ENCODE measurements at places on chromosomes 5 and 9.
A peak's percentile ranks its signal among the peaks of the same experiment; 100 is the strongest.

DNA sequence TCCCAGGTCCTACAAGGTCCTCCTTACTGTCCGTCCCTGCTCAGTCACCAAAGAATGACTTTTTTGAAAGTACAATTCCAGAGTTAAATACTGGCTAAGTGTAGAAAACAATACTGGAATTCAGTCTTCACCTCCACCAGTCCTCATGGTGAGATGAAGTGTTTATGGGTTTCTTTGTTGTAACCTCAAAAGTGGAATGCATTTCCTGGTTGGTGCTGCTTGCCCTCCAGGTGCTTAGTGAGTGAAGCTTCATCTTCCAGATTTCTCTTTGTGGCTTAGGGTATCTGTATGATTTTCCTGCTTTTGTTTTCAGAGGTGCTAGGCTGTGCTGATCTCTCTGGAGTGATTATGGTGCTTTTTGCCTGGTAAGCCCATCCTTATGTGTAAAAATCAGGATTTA, 49.4 kb upstream of the DHFR start:
- no peak for DNase-seq

DNA sequence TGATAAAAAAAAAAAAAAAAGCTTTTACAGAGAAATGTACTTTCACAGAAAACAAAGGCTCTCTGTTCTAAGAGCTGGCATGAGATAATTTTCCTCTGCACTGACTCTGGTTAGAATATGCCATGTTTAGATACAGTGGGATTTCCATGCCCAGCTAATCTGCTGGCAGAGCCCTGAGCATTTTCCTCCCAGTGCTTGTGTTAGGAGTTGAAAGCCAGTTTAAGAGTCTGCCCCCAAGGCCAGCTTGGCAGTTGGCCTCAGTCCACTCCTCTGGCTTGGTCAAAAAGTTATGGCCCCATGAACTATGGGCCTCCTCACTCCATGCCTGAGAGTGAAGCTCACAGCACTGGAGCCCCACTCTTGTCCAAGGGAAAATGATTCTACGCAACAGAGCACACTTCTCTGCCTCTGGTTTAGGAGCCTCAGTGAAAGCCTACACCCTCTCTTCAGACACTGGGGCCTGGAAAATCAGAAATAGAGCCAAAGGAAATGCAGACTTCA, 21.9 kb downstream of the MOCS2 start:
- DNase-seq = no peak

DNA sequence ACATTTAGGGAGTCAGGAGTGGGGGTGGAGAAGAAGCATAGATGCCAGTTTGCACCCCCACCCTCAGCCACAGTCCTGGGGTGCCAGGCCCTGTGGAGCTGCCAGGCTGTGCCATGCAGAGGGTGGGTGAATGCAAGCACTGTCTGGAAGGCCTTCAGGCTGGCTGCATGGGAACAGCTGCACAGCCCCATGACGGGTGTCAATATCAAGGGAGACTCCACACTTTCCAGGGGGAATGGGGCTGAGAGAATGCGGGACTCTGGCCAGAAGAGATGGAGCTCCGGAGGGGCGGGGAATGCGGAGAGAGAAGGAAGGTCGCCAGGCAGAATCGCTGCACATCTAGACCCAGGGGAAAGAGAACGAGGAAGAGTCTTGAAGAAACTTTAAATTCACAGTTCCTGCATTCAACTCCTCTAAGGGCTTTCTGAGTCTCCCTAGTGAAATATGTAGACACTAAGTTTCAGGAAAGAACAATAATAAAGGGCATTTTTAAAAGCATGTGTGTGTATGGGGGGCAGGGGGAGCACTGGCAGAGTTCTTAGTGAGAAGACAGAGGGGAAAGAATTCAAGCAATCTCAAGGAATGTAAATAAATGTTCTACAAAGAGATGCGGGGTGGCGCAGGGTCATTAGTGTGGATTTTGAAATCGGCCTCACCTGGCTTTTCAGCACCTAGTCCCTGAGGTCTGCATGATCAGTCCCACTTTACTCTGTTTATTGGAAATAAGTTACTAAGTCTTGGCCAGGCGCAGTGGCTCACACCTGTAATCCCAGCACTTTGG, 59.1 kb downstream of the BOD1 start:
- DNase-seq = no peak

GRCh38 chr9:4022435-4023067, 277.3 kb downstream of the GLIS3 start:
- no peak for DNase-seq

GRCh38 chr5:111834926-111835599, 78.1 kb upstream of the NREP start:
- DNase-seq = no peak

GRCh38 chr9:35285731-35286130, 123.9 kb downstream of the UNC13B start:
- DNase-seq = peak; percentile 25

DNA sequence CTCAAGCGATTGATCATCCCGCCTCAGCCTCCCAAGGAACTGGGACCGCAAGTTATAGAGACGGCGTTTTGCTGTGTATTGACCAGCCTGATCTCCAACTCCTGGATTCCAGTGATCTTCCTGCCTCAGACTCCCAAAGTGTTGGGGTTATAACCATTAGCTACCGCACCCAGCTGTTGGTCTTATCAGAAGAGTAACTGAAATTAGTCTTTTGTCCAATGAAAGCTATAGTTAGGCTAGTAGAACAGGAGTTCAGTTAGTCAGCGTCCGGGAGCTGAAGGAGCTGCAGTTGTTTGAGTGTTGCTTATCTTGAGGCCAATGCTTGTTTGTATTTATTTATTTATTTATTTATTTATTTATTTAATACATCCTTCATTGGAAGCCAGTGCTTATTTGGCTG, 3.2 kb upstream of the MIGA2 start:
- DNase-seq = no peak

DNA sequence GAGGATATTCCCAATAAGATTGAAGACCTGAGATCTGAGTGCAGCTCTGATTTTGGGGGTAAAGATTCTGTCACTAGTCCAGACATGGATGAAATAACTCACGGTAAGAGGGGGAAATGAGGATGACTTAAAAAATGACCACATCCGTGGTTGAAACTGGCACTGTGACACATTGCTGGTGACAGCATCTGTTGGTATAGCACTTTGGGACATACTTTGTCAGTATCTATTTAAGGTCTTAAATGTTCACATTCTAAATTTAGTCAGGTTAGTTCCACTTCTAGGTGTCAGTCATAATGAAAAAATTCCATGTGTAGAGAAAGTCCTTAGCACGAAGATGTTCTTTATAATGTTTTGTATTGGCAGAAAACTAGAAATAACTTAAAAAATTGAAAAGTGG, 70.9 kb downstream of the GAPVD1 start:
- no peak for DNase-seq

GRCh38 chr5:24161559-24161958, 483.2 kb downstream of the CDH10 start:
- DNase-seq = no peak

GRCh38 chr9:86649913-86650312, 295.7 kb upstream of the TUT7 start:
- DNase-seq = no peak

GRCh38 chr5:118832974-118833373, 155.4 kb downstream of the DTWD2 start:
- DNase-seq = no peak
